ENCODE measurements at places on chromosomes 5 and 9.

DNA sequence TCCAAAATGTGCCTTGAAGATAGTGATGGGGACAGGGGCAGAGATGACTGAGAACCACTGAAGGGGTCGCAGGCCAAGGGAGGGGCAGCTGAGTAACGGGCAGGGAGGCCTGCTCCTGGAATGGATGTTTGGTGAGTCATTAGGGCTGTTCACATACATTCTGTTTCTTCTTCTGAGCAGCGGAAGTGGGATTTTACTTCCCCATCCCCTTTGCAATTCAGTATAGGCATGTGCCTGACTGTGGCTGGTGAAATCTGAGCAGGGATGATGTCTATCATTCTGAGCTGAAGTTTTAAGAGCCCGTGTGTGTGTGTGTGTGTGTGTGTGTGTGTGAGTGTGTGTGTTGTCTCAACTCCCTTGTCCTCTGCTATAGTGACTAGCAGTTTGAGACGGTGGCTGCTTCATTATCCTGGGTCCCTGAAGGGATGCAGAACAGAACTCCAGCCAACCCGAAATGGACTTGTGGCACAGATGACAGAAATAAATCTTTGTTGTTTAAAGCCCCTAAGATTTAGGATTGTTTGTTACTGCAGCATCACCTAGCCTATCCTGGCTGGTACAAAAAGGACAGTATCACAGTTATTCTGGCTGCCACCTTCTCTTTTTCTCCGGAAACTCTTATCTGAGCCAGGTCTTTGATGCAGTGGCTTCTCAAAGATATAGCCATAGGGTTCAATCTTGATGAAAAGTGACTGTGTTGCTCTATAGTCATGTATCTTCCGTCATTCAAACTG lies 29.2 kb upstream of the TGFBI start:
- DNase-seq, result no peak

- no peak for DNase-seq
Measured at GRCh38 chr5:136087961-136088871, 44.4 kb upstream of the SMAD5 start.

GRCh38 chr9:93286252-93287188 lies 102.6 kb downstream of the WNK2 start:
- DNase-seq, result no peak

GRCh38 chr5:176611435-176611834 lies 1.5 kb upstream of the GPRIN1 start:
- no peak for DNase-seq

DNA sequence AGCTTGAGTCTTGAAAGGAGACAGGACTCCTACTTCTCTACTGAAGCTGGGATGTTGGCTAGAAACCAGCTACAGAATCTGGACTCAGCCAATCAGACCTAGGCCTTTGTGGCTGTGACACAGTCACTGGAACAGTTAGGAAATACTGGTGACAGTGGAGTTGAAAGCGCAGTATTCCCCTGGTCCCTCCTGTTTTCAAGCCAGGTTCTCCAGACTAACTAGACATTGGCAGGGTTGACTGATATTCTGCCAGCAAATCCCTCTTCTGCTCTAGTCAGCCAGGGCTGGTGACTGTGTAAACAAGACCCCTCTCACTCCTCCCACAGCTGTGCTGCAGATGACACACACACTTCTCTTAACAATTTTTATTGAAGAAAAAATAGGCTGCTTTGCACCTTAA lies 8.7 kb downstream of the SHROOM1 start:
- no peak for DNase-seq

DNA sequence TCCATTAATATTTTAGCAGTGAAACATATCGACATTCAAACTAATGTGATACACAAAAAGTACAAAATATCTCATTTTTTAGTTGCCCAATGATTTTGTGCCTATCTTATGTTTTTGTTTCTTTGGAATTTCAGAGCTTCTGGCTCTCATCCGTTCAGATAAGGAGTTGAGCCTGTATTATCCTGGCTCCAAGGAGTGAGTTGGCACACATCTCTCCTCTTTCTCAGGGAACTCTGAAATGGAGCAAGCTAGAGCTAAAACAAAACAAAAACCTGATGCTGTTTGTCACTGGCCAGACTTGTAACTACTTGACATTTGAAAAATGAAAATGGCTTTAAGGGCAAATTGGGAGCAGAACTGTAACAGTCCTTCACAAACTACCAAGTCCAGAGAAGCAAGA lies 131.3 kb upstream of the SLC28A3 start:
- no peak for DNase-seq

DNA sequence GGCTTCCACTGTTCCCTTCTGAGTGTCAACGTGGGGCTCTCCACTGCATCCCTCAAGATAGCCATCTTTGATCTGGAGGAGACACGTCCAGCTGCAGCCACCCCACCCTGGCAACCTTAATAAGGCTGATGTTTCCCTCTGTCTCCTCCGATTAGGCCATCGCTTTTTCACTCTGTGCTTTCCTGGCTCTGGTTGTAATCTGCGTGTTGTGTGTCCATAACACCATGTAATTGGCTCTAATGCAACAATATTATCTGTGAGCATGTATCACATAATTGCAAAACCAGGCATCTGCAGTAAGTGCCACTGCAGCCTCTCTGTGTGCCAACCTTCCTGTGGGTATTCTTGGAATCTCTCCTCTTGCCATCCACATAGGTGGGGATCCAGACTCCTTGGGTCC lies 249.9 kb upstream of the PANK3 start:
- DNase-seq, result no peak

GRCh38 chr5:36790847-36791246 lies 85.7 kb upstream of the NIPBL start:
- DNase-seq, result no peak

DNA sequence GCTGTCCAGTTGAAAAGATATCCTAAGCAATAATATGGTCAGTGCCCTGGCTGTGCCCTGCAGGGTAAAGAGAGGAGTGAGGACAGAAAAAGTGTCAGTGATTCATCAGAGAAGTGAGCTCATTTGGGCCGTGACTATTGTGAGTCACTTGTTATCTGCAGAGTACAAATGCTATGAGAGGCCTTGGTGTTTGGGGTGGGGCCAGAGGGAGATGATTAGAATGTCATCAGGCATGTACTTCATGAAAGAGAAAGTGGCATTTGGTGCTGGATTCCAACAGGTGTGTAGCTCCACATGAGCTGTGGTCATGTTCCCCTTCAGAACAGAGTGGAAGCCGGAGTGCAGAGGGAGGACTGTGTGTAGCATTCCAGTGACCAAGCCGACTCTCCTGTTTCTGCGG lies 174.1 kb downstream of the KDM4C start:
- no peak for DNase-seq

DNA sequence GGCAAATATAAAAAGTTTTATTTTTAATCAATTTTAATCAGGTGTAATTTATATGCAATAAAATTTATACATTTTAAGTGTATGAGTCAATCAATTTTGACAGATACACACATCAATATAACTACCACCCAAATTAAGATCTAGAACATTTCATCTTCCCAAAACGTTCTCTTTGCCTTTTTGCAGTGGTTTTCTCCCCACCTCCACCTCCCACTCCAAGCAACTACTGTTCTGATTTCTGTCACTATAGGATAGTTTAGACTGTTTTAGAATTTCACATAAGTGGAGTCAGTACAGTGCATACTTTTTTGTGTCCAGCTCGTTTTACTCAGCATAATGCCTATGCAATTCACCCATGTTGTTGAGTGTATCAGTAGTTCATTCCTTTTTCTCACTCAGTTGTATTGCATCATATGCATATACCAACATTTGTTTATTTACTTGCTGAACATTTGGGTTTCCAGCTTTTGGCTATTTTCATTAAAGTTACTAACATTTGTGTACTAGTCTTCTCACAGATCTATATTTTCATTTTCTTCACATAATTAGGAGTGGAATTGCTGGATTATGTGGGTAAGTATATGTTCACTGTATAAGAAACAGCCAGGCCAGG lies 52.2 kb upstream of the DHFR start:
- no peak for DNase-seq
